Posterior cingulate gyrus (tissue), 11 donors: ENCODE measurements at places on chromosomes 4 and X.
A peak's percentile ranks its signal among the peaks of the same experiment; 100 is the strongest.

DNA sequence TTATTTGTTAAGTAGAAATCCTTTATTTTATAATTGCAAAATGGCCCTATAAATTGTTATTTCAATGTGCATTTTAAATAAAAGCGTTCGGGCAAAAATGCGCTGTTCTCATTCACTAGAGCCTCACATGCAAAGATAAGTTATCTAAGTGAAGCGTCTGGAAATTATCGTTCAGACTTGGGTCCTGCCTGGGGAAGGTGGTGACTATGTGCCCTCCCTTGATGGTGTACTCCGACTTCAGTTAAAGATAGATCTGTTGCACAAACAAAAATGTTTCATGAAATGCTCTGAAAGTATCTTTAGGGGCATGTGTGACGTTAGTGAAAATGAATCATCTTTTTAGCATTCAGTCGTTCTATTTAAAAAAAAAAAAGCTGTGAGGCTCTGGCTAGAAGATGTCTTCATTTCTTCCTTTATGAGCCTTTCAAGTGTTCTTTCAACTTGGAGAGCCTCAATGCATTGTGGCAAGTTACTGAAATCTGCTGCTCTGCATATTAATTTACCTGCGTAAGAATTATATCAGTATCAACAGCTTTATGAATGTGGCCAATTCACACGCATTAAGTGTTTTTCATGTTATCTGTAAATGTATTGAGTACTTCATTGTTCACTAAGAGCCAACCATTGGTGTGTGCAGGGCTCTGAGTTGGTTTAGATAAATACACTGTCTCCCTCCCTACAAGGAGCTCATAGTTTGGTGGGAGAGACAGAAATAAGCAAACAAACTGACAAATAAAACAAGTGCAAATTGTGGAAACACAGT lies 83.0 kb downstream of the AFF1 start:
- no peak for DNase-seq

DNA sequence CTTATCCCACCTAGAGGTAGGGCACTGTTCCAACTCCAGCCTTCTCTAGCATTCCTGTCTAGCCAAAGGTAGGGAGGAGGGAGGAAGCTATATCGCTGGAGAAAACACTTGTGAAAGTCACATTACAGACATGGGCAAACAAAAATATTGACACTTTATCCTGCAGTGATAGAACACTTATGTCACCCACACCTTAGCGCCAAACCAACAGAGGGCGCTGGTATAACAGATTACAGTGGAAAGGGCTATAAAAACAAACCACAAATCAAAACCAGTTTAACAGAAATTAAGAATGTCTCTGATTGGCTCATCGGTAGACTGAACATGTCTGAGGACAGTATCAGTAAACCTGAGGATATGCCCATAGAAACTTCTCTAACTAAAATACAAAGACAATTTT lies 451.3 kb downstream of the TLL1 start:
- DNase-seq = no peak

DNA sequence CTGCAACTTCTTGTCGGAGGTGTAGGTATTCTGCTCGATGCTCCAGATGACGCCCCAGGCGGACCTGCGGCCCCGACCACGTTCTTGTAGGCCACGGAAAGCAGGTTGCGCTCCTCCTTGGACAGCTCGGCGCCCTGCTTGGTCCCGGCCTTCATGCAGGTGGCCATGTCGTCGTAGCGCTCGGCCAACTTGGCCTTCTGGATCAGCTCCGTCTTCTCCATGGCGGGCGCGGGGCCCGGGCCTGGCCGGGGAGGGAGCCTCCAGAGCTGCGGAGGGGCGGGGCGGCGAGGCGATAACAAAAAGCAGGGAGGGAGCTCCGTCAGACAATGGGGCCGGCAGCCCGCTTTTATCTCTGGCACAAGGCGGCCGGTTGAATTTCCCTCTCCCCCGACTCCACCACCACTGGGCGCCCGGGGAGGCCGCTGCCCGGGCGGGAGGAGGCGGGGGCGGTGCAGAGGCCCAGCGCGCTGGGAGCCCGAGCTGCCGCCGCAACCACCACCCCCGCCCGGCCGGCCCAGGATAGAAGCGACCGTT lies 28.3 kb upstream of the DRP2 start:
- peak; percentile 8 for DNase-seq

DNA sequence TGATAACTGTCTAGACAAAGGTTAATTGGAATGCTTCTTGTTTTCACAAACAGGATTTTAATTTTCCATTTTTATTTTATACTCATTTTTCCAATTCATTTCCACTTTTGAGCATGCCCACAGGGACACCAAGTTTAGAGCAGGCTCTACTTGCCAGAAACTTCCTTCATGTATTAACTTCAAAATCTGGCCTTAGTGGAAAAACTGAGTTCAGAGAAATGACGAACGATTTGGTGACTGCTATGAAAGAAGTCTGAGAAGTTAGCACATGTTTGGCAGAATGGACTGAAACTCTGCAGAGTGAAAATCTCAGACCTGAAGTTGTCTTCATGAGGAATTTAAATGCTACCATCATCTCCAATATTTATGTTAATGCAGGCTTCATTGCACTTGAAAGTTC lies 214.1 kb downstream of the THOC2 start:
- DNase-seq = no peak

DNA sequence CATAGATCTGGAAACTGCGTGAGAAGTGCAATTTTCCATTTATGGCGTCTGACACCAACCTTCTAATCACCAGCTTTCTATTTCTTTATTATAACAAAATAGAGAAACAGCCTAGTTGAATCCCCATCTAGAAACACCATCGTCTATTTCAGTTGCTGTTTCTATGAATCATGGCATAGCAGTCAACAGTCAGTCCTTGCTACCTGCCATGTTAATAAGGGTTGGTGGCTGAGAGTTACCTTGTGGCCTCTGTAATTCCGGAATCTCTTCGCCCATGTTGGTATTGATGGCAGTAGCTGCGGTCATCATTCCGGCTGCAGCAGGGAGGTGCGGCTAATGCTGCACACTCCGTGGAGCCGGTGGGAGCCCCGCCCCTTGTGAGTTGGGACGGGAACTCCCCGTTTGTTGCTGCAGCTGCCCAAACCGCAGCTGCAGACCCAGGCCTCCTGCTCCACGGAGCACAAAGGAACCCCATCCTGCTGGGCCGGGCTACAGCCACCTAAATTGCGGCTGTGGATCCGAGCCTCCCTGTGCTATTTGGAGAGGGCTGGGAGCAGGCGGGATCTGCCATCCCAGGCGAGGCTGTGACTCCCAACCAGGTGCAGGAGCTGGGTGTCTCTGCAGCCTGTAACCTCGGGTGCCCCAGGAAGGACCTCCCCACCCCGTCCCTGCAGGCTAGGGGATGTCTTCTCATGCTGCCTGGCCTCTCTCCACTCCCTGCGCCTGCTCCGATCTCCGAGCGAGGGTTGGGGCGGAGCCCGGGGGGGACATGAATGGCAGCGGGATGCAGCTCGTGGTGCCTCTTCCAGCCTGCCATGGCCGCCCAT lies 115.4 kb upstream of the STK26 start:
- no peak for DNase-seq
